Fibroblast of gingiva (primary cell): ENCODE measurements at places on chromosomes 4 and X.

GRCh38 chr4:28562913-28563312 is 1702.3 kb downstream of the STIM2 start:
- DNase-seq: no peak

DNA sequence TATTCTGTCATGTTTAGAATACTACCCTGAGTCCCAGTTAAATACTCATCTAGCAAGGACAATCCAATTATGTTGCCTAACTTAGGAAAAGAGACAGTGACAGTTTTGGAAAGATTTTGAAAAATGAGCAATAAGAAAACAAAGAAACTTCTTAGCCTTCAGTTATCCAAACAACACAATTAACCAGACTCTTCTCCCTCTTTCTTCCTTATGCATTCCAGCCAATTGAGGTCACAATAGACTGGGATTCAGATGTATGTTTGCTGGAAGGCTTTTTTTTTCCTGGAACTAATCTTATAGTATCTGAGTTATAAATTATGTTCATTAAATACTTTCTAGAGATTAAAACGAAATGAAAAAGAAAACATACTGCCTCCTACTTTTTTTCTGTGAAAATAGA is 109.6 kb downstream of the GUCY2F start:
- no peak for DNase-seq

GRCh38 chrX:41335198-41335957 is 1.4 kb downstream of the DDX3X start:
- DNase-seq: no peak

GRCh38 chr4:187090401-187090800 is 366.7 kb upstream of the FAT1 start:
- DNase-seq: no peak

GRCh38 chrX:3516051-3516541 is 169.6 kb upstream of the MXRA5 start:
- peak; percentile 84 for DNase-seq

DNA sequence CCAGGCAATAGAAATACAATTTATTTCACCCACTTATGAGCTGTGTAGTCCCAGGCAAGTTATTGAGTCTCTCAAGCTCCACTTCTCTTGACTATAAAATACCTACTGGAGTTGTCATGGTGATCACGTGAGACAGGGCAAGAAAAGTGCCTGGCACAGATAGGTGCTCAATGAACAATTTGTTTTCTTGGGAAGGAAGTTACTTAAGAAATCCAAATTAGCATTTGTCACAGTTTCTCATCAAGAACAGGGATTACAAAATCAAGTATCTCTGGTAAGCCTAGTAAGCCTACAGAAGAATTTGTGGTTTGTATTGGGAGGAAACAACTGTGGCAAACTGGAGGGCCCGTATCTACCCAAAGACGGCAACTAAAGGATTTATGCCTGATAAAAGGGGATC is 37.5 kb upstream of the RASGEF1B start:
- no peak for DNase-seq

- no peak for DNase-seq
Measured at GRCh38 chr4:16498978-16499377, 272.7 kb upstream of the TAPT1 start.

DNA sequence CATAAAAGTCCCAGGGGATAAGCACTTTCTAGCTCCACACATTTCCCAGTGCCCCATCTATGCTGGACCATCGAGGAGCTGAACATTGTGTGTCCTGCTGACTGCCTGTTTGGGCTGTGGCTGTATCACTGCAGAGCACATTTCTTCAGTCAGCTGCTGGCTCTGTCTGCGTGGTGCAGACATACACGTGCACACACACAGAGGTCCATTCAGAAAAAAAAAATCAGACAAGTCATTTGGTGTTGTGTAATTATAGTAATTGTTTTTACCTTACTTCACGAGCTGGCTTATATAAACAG is 1.1 kb upstream of the PDLIM3 start:
- no peak for DNase-seq

DNA sequence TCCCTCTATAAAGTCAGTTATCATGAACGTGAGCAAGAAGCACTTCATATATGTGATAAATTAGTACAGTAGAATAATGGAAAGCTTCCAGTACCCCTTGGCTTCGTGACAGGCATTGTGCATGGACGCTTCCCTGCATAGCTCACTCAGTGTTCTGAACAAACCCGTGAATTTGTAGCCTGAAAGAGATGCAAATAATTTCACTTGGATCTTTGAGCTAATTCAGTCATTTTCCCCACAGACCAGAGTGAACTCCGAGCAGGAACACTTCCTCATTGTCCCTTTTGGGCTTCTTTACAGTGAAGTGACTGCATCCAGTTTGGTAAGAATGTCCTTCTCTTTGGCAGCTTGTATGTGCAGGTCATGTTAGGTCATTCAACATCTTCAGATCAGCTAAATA is 50.1 kb downstream of the ADD1 start:
- DNase-seq: peak; percentile 16

DNA sequence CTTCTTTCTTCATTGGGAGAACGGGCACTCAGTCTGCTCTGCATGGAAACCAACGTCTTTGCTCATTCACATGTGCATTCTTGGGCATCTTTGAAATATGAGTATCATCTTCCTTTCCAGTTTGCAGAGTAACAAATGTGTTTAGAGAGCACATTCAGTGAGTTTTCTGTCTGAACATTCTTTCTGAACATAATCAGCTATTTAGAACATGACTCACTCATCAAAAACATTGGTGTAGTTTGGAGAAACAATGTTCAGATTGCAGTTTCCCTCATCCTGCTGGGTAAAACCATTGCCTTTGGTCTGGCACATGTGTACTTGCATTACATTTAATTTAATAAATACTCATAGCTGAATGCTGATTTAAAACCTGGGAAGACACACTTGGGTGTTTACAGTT is 81.5 kb upstream of the F9 start:
- DNase-seq: peak; percentile 58

GRCh38 chrX:110402091-110402849 is 43.6 kb downstream of the RTL9 start:
- peak; percentile 62 for DNase-seq

- DNase-seq: peak; percentile 84
Measured at GRCh38 chr4:140861359-140862176, 105.4 kb upstream of the TBC1D9 start.

DNA sequence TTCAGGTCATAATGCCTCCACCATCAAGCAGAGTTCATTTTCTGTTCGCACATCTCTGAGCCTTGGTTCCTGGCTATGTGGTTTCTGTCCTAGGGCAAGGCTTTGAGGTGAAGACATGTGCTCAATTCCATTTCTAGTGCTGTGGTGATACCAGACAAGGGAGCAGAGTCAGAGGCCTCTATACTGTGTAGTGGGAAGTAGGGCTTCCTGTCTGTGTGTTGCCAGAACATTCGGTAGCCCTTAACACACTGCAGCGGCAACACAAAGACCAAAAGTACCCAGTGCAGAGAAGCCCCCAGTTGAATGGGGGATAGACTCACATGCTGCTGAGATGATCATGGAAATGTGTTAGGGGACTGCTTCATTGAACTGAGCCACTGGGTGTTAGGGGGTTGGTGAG is 56.4 kb downstream of the STARD8 start:
- no peak for DNase-seq

- DNase-seq: no peak
Measured at GRCh38 chr4:185734214-185734613, 77.8 kb downstream of the SORBS2 start.

DNA sequence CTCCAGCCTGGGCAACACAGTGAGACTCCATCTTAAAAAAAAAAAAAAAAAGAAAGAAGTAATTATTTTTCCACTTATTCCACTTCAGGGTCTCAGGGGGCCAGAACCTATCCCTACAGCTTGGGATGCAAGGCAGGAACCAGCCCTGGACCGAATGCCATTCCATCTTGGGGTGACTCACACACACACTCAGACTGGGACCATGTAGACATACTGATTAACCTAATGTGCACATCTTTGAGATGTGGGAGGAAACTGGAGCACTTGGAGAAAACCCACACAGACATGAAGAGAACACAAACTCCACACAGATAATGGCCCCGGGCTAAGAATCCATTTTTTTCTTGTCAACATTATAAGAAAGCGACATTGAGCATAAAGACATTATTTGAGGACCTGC is 132.5 kb downstream of the PTTG2 start:
- DNase-seq: no peak

- DNase-seq: no peak
Measured at GRCh38 chr4:89259301-89260028, 48.1 kb downstream of the GPRIN3 start.

GRCh38 chrX:11010476-11010875 is 100.7 kb upstream of the HCCS start:
- DNase-seq: no peak

GRCh38 chr4:101643186-101643837 is 147.2 kb upstream of the BANK1 start:
- no peak for DNase-seq

DNA sequence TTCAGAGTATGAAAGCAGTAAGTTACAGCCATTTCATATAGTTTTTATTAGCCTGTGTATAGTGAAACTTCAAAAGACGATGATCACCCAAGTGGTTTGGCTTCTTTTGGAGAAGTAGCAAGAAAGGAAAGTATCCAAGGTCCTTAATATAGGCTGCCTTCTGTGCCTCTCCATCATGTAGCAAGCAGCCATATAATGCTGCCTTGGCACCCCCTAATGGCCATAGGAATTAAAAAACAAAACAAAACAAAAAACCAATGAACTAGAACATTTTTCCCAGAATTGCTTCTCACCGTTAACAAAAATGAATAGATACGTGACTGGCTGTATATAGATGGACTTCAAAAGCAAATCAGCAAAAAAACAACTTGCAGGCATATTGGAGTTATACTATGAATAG is 18.9 kb downstream of the LAMP2 start:
- no peak for DNase-seq

DNA sequence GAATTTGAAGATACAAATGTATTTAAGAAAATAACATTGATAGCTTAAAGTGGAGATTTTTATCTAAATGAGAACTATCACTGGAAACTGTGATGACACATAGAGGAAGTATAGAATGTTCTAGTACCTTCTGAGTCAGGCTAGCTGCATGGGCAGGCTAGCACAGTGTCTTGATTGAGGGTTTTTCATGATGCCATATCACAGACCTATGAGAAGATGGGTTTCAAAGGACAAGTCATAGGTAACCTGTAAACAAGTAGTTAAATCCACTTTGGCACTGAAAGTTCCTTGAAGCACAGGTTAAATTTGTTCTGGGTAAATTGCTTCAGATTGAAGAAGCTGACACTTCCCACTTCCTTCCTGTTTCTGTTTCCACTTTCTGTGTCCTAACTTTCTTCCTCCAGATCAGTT is 48.2 kb upstream of the CDKN2AIP start:
- no peak for DNase-seq

GRCh38 chr4:63211375-63211774 is 1197.9 kb downstream of the TECRL start:
- DNase-seq: no peak

- no peak for DNase-seq
Measured at GRCh38 chr4:41880840-41881831, 54.1 kb upstream of the TMEM33 start.

DNA sequence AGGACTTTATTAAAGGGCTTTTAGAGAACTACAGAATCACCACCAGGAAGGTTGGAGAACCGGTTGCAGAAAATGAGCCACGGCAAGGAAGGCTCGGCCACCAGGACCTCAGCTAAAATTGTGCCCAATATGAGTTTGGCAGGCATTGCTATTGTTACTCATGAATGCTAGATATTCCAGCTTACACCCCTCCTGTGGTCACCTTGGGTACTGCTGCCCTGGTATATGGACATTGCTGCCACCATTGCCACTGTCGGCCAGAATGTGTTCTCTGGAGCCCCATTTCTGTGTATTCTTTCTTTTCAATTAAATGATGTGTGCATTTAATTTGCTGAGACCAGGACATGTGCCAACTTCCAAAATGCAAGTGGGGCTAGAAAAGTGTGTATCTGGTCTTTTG is 626.7 kb upstream of the BOD1L1 start:
- no peak for DNase-seq

DNA sequence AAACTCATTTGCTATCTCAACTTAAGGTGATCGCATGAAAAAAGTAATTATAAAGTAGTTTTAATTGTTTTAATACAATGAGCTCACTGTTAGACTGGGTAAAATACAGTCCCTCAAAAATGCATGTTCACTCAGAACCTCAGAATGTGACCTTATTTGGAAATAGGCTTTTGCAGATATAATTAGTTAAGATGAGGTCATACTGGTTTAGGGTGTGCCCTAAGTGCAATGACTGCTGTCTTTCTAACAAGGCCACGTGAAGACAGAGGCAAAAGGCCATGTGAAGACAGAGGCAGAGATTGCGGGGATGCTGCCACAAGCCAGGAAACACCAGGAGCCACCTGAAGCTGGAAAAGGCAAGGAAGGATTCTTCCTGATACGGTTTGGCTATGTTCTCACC is 262.1 kb downstream of the NKX6-1 start:
- no peak for DNase-seq

- DNase-seq: peak; percentile 11
Measured at GRCh38 chr4:30721185-30722091, 1.3 kb downstream of the PCDH7 start.

DNA sequence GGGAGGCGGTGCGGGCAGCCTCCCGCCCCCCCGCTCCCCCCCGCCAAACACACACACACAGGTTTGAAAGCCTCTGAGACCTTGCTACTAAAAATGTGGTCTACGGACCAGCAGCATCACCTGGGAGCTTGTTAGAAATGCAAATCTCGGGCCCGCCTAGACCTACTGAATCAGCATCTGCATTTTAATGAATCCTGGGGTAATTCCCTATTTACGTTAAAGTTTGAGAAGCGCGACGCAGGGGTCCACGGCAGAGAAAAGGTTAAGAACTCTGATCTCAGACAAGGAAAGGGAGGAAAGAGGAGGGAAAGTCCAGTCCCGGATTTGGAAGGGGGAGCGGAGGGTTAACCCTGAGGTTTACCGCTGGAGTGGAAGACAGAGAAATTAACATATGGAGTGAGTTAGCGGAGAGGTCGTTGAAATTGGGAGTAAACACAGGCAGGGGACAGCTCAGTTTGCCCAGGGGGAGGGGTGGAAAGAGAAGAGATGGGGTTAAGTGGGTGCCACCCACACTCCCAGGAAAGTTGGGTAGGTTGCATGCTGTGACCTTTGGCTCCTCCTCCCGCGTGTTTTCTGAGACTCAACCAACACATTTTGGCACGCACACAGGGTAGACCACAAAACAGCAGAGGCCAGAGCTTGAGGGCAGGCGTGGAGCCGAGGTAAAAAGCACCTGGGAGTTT is 483.6 kb downstream of the BCOR start:
- no peak for DNase-seq

DNA sequence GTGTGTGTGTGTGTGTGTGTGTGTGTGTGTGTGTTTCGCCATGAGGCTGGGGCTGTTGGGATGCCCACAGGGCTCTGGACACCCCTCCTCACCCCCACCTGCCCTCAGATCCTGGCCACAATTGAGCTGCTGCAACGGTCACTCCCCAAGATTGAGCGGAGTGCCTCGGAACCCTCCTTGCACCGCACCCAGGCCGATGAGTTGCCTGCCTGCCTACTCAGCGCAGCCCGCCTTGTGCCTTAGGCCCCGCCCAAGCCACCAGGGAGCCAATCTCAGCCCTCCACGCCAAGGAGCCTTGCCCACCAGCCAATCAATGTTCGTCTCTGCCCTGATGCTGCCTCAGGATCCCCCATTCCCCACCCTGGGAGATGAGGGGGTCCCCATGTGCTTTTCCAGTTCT is 10.2 kb downstream of the ARAF start:
- DNase-seq: no peak

GRCh38 chrX:6678313-6678712 is 143.4 kb upstream of the VCX3A start:
- DNase-seq: no peak

- peak; percentile 87 for DNase-seq
Measured at GRCh38 chr4:123599061-123599919, 202.7 kb downstream of the SPRY1 start.
